Stimulated activated CD4-positive, alpha-beta T cell treated with anti-CD3 and anti-CD28 coated beads, Interleukin-4, amount 100 ng/mL, for 48 hours (primary cell): ENCODE measurements at places on chromosomes 16 and 17.

GRCh38 chr17:34579979-34580684 lies 750 bp downstream of the TMEM132E start:
- no peak for DNase-seq

DNA sequence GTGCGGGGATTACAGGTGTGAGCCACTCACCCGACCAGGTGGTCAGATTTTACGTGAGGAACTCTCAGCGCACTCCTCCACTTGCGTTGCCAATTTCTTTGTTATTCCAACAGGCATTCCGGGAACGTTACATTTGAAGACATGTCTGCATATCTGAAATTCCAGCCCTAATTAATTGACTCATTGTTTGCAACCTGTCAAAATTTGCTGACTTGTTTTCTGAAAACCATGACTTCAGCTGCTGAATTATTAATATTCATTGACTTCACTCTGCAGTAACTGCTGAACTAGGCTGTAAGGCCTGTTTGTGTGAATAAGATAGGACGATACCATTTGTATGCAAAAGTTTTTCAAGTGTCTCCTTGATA lies 16.6 kb downstream of the G6PC1 start:
- DNase-seq = no peak

- no peak for DNase-seq
Measured at GRCh38 chr16:3469736-3470135, 25.6 kb downstream of the C16orf90 start.

DNA sequence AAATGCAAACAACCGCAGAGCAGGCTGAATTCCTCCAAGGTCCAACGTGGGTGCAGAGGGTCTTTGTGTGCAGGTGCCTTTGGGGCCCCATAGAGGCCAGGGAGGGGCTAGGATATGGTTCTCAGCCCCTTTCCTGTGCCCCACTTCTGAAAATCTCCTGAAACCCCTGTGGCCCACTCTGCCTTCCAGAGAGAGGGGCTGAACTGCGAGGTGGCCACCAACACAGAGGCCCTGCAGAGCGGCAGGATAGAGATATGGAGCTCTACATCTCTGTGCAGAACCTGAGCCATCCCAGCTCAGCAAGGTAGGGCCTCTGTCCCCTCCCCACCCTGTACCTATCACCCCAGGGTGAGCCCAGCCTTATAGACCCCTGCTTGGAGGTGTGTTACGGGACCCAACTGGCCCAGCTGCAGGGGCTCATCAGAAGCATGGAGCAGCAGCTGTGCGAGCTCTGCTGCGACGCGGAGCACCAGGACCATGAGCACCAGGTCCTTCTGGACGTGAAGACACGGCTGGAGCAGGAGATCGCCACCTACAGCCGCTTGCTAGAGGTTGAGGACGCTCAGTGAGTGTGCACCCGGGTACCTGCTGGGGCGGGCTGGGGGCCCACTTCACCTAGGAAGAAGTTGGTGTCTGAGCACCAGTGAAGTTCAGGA lies 5.5 kb downstream of the USP6 start:
- no peak for DNase-seq

- DNase-seq = no peak
Measured at GRCh38 chr17:74744349-74744713, 4.1 kb upstream of the NHERF1 start.

DNA sequence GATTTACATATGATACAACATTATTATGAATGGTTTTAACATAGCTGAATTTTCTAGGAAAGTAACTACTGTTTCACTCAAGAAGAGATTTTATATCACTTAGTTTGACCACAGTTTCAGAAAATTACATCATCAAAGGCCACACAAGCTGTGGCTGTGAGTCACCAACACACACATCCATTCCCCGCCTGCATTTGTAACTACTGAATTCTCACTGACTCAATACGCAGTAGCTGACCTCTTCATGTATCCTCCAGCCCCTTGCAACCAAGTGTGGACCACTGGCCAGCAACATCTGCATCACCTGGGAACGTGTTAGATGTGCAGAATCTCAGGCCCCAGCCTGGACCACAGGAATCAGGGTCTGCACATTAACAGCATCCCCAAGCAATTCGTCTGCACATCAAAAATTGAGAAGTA lies 197.6 kb downstream of the XYLT1 start:
- peak; percentile 9 for DNase-seq

DNA sequence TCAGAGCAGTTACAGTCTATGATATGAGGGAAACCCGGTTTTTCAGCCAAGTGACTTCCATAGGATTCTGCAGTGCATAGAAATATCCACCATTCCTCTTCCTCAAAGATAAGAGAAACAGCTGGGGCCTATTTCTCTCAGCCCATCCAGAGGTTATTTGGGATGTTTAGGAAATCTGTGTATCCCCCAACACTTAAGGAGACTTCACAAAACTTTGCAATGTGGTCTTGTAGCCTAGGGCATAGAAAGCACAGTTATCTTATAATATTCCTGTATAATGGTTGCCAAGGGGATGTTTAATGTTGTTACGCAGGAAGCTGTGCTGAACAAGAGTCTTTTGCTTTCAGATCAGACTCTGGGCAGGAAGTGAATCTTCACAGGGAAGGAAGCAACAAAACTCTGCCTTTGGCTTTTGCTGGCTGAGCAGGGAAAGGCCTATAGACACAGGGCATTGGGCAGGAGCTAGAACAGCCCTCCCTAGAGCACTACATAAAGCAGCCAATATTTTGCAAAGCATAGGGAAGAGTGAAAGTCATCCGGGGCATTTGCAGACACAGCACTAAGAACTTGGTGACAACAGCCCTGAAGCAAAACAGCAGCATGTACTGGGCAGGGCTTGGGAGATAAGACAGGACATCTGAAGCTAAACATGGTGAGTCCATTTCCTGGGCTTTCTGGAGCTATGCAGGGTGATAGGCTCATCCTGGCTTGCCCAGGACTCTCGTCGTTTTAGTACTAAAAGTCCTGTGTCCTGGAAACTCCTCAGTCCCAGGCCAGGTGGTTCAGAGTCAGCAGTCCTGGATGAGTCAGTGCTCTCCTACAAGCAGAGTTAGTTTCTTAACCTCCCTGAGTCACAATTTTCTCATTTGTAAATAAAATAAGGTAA lies 18.7 kb upstream of the BEAN1 start:
- no peak for DNase-seq

DNA sequence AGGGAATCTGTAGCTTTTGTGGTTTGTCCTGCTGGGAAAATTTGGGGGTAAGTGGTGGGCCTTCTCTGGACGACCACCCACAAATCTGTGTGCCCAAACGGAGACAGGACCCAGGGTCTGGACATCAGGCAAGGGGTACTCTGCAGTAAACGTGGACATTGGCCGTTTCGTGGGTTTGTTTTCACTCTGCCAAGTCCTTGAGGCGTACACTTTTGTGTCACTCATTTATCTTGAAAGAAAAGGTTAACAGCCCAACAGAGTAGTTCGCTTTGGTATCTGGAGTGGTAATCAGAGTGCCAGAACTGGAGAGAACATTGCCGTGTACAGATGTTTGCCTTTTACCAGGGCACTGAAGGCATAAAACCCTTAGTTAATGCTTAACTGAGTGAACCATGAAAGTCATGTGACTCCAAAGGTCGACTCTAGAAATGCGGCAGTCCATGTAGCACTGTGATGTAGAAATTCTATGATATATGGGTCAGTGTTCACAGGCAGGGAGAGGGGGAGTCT lies 15.4 kb downstream of the NAA60 start:
- DNase-seq = no peak

DNA sequence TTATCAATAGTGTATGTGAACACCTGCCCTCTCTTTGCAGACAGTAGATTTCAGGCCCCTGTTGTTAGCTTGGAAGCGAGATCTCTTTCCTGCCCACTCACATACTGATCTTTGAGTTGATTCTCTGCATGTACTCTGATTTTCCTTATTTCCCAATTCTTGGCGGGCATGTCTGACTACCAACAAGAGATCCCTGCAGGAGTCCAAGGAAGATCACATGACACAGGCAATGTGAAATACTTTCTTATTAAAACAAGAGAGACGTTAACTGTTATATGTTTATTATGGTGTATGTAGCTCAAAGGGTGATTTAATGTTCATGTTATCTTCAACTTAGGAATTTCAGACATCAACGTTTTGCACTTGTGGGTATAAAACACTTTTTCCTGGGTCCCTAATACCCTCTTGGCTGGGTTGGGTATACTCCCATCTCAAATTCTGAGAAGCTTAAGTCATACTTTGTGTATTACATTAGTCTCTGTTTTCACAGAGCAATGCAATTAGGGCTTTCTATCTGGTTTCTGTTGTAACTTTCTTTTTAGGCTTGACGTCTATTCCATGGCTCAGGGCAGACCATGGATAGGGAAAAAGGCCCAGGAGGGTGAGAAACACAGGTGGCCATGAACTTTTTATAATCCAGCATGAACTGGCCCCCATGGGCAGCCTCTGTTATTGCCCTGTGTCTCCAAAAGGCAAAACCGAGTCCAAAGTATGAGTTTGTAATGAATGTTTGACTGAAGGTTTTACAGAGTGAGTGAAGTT lies 32.2 kb downstream of the HSD17B2 start:
- DNase-seq = no peak

DNA sequence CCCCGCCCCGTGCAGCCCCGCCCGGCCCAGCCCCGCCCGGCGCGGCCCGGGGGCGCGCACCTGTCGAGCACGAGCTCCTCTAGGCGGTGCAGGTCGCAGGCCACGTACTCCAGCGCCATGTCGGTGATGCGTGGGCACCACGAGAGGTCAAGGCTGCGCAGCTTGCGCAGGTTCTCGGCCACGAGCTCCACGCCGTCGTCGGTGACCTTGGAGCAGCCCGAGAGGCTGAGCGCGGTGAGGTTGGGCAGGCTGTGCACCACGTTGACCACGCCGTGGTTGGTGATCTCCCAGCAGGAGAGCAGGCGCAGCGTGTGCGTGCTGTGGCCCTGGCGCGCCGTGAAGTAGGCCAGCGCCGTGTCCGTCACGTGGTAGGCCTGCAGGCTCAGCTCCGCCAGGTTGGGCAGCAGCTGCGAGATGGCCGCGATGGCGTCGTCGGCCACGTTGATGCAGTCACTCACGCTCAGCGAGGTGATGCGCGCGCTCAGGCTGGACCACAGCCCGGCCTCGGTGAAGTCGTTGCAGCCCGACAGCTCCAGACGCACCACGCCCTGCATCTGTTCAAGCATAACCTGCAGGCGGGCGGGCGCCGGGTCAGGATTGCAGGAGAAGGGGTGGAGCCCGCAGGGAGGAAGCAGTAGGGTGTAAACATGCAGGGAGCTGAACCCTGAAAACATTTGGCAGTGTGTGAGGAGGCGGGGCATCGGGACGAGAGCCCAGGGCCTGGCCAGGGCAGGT lies 5.3 kb upstream of the WDR24 start:
- peak; percentile 62 for DNase-seq

- DNase-seq = peak; percentile 72
Measured at GRCh38 chr17:58006560-58006923, 504 bp downstream of the SRSF1 start.

DNA sequence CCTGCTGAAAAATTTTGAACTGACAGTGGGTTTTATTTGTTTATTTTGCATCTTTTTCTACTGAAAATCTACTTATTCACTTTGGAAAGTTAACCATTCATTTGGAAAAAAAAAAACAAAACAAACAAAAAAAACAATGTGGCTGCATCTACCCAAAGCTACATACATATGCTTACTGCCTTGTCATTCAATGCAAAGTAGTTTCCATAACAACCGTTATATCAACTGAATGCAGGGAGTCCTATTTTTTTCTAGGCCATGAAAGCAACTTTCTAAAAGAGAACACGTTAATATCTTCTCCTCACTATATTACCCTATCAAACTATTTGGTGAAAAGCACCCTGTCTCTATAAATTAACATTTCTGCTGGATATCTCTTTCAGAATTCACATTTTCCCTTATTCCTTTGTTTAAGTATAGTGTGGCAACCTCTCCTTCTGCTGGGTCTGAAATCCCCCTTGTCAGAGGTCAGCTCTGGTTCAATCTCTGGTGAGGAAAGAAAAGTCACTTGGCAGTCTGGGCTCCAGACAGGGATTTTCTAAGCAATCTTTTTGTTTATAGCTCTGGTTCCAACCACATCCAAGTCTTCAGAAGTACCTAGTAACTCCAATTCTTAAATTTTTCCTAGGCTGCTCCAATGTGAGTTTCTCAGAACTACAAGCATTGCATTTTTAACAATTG lies 528.4 kb upstream of the TOM1L1 start:
- no peak for DNase-seq

DNA sequence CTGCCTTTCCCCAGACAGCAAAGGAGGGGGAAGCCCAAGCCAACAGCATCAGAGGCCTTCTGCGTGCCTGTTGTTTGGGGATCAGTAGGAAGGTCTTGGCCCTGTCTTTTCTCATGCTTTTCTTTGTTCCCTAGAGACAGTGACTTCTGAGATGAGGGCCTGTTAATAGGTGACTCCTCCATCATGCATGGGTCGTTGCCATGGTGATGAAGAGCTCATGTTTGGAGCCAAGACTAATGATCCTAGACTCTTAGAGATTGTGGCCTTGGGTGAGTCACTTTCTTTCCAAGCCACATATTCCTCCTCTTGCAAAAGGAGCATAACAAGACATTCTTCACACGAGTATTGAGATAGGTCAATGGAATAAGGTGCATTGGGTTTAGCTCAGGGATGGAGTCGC lies 201.1 kb upstream of the ASIC2 start:
- DNase-seq = no peak

DNA sequence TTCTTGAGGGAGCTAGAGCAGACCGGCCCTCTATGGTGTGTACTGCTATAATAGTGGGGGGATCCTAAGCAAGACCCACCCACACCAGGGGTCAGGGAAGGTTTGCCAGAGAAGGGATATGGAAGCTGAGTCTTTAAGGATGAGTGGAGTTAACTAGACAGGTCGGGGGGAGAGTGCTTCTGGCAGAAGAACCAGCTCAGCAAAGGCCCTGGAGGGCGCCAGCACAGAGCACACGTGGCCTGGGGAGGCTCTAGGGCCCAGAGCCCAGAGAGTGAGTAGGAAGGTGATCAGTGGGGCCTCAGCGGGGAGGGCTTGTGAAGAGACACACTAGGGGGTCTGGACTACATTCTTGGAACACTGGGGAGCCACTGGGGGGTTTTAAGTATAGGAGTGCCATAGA lies 21.1 kb downstream of the NGFR start:
- no peak for DNase-seq

DNA sequence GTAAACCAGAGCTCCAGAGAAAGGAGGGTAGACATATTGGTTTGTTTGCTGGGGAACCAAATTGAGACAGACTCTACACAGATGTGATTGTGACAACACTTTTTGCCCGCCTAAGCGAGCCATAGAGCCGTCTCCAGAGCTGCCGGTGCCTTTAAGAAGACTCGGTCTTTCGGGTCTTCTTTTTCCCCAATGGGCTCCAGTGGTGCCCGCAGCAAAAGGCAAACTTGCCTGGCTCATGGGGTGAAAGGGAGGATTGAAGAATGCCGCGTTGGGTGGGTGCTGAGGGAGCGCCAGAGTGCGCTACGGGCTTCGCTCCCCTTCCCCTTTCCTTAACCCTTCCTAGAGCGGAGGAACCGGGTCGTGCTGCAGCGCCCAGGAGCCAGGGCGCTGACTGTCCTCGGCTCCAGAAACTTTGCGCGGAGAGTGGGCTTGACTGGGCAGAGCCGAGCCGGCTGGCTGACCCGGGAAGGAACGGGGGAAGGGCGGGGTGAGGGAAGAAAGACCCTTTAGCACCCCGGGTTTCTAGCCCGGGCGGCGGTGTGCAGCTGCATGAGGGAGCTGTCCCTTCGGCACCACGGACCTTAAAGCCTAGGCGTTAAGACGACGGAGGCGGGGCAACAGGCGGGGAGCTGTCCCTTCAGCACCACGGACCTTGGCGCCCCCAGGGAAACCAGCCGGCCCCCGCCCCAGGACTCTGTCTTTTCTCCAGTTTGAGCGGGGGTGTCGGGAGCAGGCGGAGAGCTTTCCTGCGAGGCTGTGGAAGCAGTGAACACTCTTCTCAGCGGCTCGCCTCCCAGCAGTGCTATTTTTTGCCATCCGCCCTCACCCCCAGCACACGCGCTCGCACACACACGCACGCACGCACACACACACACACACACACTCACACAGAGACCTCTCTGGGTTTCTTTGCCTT lies at the start of gene CACNG3:
TSS of gene CACNG3 (plus strand) at position 880 of the 916 bp plus-strand sequence. CDS start 420 bp downstream, outside the sequence.
- peak; percentile 42 for DNase-seq
